ENCODE measurements at places on chromosomes 13 and 19.

DNA sequence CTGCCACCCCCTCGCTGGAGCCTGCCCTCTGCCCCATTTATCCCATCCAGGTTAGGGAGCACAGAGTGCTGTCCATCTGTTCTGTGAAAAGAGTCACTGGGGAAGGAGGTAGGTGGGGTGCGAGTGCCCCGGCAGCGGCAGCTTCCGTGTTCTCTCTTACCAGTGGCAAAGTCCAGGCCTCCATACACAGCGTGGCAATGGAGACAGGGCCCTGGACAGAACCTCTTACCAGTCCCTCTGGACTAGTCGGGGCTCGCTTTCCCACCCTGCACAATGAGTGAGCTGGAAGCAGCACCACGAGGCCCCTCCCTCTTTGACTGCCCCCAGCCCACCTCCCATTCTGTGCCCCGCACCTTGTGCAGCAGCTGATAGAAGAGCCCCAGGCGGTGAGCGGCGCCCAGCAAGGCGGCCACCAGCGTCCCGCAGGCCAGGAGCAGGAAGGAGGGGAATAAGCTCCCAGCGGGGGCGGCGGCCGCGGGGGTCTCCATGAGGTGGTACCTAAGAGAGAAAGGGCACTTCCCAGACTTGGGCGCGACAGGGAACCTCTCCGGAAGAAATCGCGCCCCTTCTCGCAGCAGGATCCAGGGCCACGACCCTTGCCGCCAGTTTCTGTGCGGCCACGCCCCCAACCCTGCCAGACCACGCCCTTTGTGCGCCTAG lies 17.5 kb downstream of the SYDE1 start:
- DNase-seq, result no peak

- DNase-seq, result no peak
These were observed 15.2 kb upstream of the LYPD3 start for GRCh38 chr19:43480574-43480973.

- no peak for DNase-seq
These were observed 2.9 kb upstream of the NTF4 start for GRCh38 chr19:49067554-49067953.

- no peak for DNase-seq
These were observed 20.7 kb downstream of the TDRD3 start for GRCh38 chr13:60417734-60418133.
